ENCODE measurements at places on chromosomes 12 and 14.

DNA sequence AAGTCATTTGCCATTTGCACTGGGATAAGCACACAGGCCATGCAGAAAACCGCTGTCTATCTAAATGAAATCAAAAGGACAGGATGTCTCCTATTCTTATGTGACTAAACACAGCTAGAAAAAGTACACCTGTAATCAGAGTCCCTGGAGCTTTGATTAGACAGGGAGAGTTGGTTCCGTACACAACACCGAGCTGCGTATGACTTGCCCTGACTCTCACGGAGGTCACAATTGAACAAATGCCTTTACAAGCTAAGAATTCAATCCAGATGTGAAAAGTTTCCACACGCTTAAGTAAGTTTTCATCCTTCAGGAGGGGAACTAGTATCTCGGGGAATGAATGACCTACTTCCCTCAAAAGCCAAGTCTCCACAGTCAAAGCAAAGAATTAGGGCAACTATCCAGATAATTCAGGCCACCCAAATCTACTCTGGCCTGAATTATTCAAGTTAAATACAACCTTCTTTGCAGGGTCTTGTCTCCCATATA lies 67.5 kb downstream of the RTN1 start:
- DNase-seq, result no peak

GRCh38 chr14:65558363-65558762 lies 145.8 kb downstream of the FUT8 start:
- no peak for DNase-seq

- DNase-seq, result no peak
These were observed 76.9 kb upstream of the REP15 start for GRCh38 chr12:27619308-27619707.

- no peak for DNase-seq
These were observed 4.5 kb downstream of the GYS2 start for GRCh38 chr12:21600196-21600595.

DNA sequence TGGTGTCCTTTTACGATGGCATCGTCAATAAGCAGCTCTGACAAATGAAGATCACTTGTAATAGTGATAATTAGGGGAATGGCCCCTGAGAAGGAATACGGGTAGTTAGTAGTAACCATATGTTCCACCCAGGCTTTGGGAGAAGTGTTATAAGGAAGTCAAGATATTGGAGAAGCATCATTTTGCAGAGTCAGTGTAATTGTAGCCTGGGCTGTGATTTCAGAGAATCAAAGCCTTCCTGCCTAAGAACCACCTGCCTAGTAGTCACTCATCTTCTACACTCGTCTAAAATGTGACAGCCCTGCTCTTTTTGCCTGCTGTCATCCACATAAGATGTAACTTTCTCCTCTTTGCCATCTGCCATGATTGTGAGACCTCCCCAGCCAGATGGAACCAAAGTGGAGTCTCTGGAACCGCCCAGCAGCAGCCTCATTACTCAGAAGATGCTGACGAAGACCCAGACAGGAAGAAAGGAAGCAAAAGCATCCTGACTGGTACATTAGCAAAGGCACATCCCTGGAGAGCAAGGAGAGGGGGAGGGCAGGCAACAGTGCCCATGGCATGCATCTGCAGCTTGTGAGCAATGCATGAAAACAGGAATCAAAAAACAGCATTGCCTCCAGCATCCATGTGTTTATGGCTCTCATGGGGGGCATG lies 12.6 kb upstream of the EDDM3A start:
- no peak for DNase-seq
